ENCODE measurements at places on chromosomes 11 and 22. TPM values are rescaled to one million over a fixed set of nuclear protein-coding genes. Genes with fewer than 3 reads are reported as not detected.
A peak's percentile ranks its signal among the peaks of the same experiment; 100 is the strongest.

DNA sequence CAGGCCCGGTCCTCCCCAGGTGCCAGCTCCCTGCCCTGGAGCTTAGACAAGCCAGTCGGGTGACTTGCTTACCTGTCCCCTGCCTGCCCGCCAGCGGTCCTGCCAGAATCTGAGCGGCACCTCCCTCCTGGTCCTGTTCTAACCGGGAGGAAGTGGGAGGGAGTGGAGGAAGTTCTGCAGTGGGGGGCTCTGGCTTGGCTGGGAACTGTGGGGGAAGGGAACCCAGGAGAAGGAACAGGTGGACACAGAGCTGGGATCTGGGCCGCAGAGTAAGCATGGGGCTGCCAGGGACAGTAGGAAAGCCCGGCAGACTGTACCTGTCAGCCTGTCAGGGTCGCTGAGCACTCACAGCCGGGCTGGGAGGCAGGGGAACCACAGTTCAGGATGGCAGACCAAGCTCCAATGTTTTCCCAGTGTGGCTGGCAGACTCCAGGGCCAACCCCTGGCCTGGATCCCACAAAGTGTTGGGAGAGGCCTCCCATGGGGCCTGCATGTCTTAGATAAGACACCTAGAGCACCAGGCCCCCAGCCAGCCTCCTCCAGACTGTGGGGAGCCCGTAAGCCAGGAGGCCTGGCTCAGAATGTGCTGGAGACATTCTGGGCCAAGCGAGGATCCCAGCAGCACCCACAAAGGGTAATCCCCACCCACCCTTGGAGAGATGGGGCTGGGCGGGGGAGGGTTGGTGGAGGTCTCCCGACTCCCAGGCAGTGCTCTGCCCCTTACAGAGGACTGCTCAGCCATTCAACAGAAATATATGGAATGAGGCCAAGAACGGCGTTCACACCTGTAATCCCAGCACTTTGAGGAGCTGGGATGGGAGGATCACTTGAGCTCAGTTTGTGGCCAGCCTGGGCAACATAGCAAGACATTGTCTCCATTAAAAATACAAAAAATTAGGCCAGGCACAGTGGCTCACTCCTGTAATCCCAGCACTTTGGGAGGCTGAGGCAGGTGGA, 2.3 kb downstream of the CYB5R3 start:
- peak; percentile 88 for DNase-seq

DNA sequence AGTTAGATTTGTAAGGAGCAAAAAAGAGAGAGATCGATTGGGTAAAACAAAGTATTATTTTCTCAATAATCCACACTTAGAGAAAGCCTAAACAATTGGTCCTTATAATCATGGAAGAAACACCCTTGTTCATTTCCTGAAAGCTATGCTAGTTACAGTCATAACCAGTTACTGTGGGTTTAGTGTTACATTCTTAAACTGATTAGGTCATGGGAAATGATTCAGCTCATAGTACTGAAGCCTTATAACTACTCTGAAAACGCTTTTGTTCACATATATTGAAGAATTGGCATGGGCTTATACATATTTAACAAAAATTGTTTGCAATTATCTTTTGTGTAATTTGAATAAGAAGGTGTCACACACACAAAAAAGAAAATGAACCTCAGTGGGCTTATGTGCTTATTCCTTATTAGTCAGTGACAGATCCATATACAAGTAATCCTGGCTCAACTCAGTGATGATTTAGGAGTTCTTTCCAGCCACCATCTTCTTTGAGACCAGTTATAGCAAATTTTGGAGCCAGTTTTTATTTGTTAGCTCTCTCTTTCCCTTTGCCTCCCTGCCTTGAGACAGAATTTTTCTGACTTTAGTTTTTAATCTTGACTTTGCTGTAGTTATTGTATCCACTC, 198.5 kb upstream of the CTSC start:
- DNase-seq, result no peak

DNA sequence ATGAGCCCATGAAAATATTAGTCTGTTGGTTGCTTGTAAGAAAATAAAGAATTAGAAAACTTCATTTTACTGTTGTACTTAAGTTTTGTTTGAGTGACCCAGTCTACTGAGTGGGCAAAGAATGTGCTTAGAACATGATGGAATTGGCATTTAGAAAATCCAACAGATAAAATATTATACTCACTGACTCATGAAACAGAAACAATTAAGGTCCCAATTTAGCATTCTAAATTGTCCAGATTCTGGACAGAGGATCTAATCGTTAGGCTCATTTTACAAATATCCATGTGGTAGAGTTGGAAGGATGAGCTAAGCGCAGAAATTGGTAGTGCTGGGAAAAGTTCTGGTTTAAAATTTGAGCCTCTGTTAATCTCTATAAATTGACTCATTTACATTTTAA, 45.4 kb downstream of the METTL15 start:
- DNase-seq, result no peak

DNA sequence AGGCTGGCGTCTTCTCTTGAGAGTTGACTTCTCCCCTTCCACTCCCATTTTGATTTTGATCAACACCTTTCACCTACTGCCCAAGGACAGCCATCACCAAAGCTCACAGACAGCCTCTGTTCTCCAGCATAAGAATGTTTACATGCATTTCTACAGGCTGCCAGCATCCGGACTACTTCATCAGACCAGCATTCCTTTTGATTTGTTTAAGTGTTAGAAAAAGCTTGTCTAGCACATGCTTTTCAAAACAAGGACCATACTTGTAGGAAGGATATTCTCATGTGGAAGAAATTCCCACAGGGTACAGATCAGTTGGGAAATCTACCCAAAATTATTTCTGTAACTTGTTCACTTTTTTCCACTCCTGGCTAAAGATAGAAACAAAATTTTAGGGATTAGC, 6.2 kb upstream of the KCNA4 start:
- no peak for DNase-seq

GRCh38 chr11:126114486-126115126, 51.9 kb upstream of the CDON start:
- DNase-seq, result no peak

Gene C22orf15
- total RNA-seq, result not detected

All from prostate gland (tissue), 2 donors.